G401 (cell line): ENCODE measurements at places on chromosomes 12 and 14.

DNA sequence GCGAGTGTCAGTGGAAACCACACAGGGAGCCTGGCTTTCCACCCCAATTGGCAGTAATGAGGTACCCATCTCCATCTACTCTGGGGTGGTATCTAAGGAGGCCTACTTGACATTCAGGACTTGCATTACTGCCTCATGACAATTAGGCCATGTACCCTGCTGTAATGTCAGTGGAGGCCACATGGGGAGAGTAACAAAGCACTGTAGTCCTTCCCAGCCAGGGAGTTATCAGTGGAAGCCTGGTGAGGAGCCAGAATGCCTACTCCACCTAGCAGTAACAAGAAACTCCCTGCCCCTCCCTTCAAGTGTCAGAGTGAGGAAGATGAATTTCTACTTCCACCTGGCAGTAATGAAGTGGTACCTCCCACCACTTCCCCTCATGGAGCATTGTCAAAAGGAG is 12.5 kb downstream of the TIMM9 start:
- no peak for DNase-seq

- DNase-seq = no peak
Measured at GRCh38 chr14:105256292-105256960, 8.1 kb downstream of the BTBD6 start.

DNA sequence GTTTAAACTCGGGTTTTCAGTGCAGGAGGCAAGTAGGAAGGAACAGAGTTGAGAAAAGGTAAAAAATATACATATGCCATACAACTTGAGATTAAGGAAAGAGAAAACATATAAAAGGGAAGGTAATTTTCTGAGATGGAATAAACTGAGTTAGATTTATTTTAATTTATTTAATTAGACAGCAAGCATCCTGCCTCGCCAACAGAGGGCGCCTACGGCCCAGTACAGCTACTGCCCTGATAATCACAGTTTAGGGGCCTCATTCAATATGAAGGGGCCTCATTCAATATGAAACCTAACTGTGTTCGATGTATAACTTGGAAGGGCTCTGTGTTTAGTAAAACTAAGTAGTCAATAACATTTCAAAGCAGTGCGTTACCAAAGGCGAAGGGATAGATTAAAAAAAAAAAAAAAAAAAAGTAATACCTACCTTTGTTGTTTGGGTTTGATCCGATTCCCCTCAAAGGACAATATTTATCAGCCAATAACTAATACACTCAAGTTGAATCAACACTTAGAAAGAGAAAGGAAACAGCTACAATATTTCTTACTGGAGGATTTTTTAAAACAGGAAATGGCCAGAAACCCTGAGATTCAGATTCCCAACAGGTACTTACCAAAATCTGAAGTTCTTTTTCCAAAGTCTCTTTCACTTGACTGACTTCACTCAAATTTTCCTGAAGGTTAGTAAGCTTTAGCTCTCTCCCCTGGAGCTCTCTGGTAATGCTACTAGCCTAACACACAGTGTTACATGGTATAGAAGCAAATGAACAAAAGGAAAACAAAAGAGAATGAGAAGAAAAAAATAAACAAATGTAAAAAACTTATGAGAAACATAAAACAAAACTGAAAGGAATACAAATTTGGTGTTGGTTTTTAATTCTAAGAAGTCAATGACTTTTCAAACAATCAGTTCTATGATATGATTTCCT is 70.0 kb upstream of the VPS33A start:
- no peak for DNase-seq

DNA sequence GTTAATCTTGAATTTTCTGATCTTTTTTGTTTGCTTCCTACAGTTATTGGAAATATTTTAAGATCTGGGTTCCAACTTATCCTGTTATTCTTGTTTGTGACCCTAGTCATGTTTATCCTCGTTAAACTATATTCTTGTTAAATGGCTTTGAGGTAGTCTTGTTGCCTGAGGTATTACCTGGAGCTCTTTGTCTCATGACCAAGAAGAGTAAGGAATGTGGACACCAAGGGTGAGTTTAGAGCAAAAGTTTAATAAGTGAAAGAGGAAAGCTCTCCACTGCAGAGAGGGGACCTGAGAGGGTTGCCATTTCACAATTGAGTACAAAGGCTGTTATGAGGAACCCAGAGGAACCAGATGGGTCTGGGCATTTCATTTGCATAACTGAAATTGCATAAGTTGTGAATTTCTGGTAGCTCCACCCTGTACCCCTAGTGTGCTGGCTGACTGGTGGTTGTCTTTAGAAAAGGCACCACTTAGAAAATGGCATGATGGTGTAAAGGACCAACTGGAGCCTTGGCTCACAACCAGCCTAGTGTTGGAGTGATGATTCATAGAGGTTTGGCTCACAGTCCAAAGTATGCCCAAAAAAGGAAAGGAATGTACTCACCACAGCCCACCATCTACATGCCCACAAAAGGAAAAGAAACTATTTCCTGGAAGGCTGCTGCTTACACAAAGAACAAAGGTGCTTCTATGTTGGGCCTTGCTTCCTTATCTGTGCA is 36.7 kb upstream of the RESF1 start:
- DNase-seq = no peak

- DNase-seq = peak; percentile 48
Measured at GRCh38 chr14:75981426-75982265, at the start of gene TGFB3. TGFB3 (minus strand) TSS chr14:75981995; CDS start chr14:75980893, 1,102 bp downstream.

DNA sequence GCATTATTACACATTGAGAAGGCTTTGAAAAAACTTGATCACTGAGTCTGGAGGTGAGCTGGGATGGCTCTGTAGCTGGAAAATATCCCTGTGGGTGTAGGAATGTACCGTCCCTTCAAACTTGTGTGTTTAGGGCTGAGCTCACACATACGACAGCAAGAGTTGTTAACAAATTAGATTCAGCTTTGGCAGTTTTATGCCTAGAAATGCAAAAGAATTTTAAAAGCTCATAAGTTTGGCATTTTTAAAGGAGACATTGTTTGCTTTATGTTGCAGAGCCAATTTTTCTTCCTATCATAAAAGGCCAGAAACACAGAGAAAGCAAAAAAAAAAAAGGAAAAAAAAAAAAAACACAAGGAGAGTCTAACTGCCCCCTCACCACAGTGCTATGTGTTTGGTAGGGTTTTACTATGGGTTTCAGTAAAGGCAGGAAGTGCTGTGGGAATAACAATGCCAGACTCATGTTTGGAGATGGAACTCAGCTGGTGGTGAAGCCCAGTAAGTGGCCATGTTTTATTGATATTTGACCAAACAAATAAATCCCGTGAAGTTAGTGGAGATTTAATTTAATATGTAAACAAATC is 78.4 kb downstream of the DAD1 start:
- no peak for DNase-seq

- DNase-seq = no peak
Measured at GRCh38 chr12:3134526-3135135, 57.5 kb downstream of the TSPAN9 start.

GRCh38 chr12:94025068-94025467 is 123.3 kb upstream of the PLXNC1 start:
- DNase-seq = no peak

GRCh38 chr14:93040982-93041381 is 74.7 kb downstream of the ITPK1 start:
- no peak for DNase-seq

GRCh38 chr14:72677664-72678063 is 216.2 kb downstream of the DPF3 start:
- no peak for DNase-seq

DNA sequence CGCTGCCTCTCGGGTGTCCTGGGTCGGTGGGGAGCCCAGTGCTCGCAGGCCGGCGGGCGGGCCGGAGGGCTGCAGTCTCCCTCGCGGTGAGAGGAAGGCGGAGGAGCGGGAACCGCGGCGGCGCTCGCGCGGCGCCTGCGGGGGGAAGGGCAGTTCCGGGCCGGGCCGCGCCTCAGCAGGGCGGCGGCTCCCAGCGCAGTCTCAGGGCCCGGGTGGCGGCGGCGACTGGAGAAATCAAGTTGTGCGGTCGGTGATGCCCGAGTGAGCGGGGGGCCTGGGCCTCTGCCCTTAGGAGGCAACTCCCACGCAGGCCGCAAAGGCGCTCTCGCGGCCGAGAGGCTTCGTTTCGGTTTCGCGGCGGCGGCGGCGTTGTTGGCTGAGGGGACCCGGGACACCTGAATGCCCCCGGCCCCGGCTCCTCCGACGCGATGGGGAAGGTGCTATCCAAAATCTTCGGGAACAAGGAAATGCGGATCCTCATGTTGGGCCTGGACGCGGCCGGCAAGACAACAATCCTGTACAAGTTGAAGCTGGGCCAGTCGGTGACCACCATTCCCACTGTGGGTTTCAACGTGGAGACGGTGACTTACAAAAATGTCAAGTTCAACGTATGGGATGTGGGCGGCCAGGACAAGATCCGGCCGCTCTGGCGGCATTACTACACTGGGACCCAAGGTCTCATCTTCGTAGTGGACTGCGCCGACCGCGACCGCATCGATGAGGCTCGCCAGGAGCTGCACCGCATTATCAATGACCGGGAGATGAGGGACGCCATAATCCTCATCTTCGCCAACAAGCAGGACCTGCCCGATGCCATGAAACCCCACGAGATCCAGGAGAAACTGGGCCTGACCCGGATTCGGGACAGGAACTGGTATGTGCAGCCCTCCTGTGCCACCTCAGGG is 679 bp downstream of the ARF6 start:
- no peak for DNase-seq

- DNase-seq = no peak
Measured at GRCh38 chr12:51955702-51956101, 4.2 kb downstream of the ACVR1B start.

- DNase-seq = no peak
Measured at GRCh38 chr14:55899531-55899930, 218.7 kb upstream of the PELI2 start.

- no peak for DNase-seq
Measured at GRCh38 chr14:101031721-101032120, 128.2 kb upstream of the RTL1 start.

DNA sequence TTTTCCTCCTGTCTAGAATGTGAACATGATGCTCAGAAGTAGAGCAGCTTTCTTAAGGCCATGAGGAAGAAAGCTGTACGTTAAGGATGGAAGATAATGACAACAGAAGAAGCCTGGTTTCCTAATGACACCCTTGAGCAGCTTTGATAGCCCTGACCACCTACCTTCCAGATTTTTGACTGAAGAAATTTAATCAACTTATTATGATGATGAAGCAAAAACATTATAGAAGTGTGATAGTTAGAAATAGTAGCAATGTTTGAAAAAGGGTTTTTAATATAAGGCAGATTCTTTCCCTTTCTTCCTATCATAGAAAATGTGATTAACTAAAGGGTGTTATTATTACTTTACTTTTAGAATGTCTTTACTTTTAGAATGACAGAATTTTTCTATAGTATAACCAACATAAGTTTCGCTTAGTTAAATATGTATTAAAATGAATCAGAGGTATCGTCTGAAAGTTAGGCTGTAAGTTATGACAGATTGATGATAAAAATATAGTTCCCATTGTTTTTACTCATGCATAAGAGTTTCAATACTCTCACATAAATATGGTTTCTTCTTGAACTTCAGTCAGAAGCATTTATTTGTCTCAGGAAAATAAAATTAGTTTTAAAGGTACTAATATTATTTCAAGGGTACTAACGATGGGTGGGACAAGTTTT is 50.1 kb upstream of the PPFIA2 start:
- no peak for DNase-seq

- DNase-seq = peak; percentile 94
Measured at GRCh38 chr14:88242446-88242845, 80.6 kb downstream of the KCNK10 start.

DNA sequence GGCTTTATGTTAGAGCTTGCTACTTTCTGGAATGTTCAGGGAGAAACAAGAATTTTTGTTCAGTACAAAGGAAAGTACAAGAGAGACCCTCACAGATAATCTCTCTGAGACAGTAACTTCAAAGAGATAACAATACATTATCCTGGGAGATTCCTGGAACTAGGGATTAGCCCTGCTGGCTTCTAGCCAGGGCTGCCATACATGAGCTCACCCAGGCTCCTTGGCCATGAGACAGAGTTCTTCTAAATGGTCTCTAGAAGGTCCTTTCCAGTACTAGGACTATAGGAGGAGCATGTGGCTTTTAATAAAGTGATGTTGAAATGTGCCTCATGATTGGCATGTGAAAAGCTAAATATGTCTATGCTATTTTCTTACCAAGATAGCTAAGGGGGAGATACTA is 342.5 kb downstream of the EMP1 start:
- no peak for DNase-seq

DNA sequence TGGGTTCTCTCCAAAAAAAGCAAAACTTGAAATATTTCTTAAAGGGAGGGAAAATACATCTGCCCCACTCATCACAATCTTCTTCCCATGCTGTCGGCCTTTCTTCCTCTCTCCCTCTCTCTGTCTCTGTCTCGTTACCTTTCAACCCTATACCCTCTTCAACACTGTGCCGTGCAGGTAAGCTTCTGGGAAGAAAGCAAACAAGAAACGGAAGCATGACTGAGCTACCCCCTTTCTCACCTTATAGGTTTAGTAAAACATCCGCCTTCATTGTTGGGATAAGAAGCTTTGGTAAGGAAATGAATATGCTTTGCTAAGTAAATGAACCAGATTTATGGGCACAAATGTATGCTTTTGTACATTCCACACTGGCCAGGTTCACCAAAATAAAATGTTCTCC is 63.0 kb downstream of the TMEM30B start:
- DNase-seq = no peak

GRCh38 chr12:39935275-39935674 is 170.6 kb downstream of the SLC2A13 start:
- no peak for DNase-seq

- DNase-seq = no peak
Measured at GRCh38 chr12:52361553-52361952, 5.7 kb downstream of the KRT85 start.

GRCh38 chr12:89801284-89801683 is 92.6 kb upstream of the ATP2B1 start:
- DNase-seq = no peak

DNA sequence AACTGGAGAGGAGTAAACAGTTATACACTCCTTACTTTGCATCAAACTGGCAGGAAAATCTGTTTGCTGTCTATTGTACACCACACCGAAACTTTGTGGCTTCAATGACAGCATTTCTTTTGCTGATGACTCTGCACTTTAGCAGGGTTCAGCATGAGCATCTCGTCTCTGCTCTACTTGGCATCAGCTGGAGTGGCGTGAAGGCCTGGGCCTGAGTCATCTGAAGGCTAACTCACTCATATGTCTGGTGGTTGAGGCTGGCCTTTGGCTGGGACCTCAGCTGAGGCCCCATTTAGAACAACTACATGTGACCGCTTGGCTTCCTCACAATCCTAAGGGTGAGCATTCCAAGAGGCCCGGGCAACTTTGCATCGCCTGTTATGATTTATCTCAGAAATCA is 28.7 kb upstream of the REP15 start:
- no peak for DNase-seq

GRCh38 chr14:39491134-39491571 is 58.9 kb upstream of the FBXO33 start:
- peak; percentile 34 for DNase-seq

GRCh38 chr12:80272387-80272915 is 171.6 kb upstream of the PTPRQ start:
- DNase-seq = peak; percentile 7

DNA sequence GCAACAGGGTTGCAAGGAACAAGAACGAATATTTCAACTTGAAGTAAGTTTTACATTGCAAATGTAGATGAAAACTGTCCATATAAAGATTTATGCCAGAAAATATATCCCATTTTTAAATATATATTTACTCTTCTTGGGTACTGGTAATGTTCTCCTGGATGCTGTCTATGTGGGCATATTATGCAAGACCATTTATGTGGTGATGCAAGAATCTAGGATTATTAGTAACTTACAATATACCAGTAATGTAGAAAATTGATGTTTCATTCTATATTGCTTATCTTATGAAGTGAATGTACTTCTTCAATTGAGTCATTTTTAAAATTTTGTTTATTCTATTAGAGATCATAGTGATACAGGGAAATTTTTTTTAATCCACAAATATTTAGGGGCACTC is 25.1 kb downstream of the FGFR1OP2 start:
- DNase-seq = no peak
